ENCODE measurements at places on chromosomes 7 and 10. TPM values are rescaled to one million over a fixed set of nuclear protein-coding genes. Genes with fewer than 3 reads are reported as not detected.

DNA sequence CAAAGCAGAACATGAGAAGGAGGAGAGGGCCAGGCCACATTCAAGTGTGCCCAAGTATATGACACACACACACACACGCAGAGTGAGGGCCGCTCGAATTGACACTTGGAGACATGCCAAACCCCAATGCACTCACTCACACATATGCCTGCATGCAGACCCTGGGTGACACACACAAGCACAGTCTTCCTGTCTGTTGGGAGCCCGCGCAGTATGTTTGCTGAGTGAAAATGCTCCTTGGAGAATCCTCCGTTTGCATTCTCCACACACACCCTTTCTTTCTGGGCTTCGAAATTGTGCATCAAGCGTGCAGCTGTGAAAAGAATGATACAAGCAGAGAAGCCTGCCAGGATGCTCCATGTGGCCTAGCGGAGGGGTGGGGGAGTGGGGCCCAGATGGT lies 120.9 kb downstream of the PLXNA4 start:
- no peak for DNase-seq

DNA sequence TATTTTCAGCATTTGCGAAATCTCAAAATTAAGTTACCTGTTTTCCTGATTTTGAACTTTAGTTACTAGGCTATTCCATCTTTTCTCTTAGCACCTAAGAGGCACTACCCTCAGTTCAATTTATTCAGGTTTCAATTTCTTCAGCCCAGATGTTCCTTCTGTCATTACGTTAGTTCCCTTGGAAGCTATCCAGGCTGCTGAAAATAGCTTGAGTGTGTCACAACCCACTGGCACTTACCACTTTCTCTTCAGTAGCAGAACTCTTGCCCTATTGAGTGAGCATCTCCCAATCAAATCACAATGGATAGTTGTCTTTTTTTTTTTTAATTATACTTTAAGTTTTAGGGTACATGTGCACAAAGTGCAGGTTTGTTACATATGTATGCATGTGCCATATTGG lies 332.7 kb upstream of the LRGUK start:
- DNase-seq: no peak

DNA sequence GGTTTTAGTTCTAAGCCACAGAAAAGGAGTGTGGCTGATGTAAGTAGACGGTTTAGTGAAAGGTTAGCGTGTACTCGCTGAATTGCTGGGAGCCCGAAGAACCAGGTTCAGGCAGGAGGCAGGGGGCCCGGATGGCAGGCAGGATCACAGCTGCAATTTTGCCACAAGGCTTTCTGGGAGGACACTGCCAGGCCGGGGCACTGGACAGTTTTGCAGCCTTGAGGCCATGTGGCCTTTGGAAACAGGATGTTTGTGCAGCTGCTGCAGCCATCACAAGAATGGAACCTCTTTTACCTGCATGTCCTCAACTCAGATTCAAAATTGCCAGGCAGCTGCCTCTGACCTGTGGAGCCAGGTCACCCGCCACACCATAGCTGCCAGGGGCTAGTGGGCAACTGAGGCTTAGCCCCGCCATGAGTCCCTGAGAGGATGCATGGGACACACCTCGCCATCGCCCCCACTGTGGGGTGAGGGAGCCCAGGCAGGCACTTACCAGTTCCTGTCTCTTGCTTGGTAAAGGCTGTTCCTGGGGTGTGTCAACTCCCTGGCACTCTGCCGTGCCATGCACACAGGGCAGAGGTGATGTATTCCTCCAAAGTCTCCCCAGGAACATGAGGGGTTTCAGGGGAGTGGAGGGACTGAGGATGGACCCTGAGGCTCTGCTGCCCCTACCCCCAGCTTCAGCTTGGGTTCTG lies 188.6 kb downstream of the RPS24 start:
- no peak for DNase-seq

CLRN3 gene
- total RNA-seq: not detected

PLXNA4 gene
- 6.6 TPM for total RNA-seq
